Natural killer cell (primary cell): ENCODE measurements at places on chromosomes 2 and 18. TPM values are rescaled to one million over a fixed set of nuclear protein-coding genes. Genes with fewer than 3 reads are reported as not detected.

- no peak for DNase-seq
Observed at GRCh38 chr2:241892299-241893137, 23.0 kb downstream of the RTP5 start.

EVA1A gene
- not detected for total RNA-seq

DNA sequence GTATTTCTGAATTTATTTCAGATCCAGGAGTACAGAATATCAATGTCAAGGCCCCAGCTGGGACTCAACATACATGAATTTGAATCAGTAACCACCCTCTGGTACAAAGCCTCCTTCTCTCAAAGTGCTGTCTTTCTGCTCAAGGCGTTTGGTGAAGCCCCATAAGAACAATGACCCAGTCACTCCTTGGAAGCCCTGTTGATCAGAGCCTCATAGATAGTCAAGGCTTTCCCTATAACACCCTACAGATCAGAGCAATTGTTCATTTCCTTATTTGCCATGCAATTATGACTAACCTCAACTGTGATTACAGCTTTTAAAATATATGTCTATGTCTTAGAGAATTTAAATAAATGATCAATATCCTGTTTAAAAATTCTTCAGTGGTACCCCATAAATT, 159.1 kb upstream of the CREB1 start:
- DNase-seq, result no peak

LYPD1 gene
- not detected for total RNA-seq

DNA sequence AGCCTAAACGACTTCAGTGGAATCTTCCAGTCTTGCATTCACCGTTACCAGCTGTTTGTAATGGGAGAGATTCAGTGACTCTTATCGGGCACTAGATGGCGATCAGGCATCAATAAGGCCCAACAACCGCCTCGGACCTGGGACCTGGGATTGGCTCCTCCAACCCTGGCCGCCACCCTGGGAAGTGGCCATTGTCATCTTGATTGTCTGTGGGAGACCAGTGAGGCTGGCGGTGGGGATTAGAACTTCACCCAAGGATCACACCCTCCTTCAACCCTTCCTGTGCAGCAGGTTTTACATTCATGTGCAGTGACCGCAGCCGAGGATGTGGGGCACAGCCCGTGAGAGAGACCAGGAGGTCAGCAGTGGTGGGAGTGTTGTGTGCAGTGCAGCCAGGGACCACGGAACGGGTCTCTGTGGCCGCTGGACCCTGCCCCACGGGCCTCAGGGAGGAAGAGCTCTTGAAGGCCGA, 85.3 kb downstream of the SPP2 start:
- peak; percentile 41 for DNase-seq

GRCh38 chr2:66457545-66457944, 22.6 kb downstream of the MEIS1 start:
- DNase-seq, result no peak

AQP12A gene
- total RNA-seq, result not detected

DNA sequence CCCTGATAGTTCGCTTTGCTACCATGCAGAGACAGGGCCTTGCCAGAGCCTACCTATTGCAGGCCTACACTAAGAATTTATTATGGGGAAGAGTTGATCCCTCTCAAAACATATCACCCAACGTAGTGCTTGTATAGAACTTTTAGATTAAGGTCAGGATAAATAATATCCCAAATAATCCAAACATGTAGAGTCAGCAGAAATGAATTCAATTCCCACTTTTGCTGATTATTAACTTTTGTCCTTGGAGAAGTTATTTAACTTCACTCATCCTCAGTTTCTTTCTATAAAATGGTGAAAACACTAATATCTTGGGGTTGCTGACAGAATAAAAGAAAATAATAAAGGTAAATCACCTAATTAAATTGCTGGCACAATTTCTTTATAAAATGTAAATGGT, 294.1 kb downstream of the XIRP2 start:
- no peak for DNase-seq

DNA sequence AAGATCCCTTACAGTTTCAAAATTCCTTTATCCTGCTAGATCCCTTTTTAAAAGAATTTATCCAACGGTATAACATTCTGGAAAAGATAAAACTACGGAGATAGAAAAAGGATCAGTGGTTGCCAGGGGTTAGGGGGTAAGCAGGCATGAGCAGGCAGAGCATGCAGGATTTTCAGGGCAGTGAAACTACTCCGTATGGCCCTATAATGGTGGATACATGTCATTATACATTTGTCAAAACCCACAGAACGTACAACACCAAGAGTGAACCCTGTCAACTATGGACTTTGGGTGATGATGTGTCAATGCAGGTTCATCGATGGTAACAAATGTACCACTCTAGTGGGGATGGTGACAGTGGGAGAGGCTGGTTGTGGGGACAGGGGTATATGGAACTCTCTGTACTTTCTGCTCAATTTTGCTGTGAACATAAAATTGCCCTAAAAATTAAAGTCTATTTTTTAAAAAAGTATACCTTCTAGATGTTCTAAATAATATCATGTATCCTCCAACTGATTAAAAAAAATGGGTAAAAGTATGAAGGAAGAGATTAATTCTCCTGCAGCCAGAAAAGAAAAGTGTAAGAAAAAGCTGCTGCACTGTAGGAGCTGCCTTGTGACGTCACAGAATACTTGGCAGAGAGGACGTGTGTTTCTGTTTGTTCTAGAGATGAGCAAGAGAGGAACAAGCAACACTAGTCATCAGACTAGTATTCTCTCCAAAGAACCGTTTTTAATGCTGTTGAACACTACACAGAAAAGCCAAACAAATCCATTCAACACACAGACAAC, 23.6 kb downstream of the ANKRD44 start:
- peak; percentile 87 for DNase-seq

GRCh38 chr2:16671760-16672159, 6.1 kb upstream of the CYRIA start:
- DNase-seq, result no peak

ERFE gene
- total RNA-seq, result 0.33 TPM

MARCHF4 gene
- not detected for total RNA-seq

- DNase-seq, result no peak
Observed at GRCh38 chr2:12047761-12048160, 301.3 kb downstream of the LPIN1 start.

CNTNAP5 gene
- total RNA-seq, result not detected

PROKR1 gene
- total RNA-seq, result not detected

TMEM178A gene
- not detected for total RNA-seq

DNA sequence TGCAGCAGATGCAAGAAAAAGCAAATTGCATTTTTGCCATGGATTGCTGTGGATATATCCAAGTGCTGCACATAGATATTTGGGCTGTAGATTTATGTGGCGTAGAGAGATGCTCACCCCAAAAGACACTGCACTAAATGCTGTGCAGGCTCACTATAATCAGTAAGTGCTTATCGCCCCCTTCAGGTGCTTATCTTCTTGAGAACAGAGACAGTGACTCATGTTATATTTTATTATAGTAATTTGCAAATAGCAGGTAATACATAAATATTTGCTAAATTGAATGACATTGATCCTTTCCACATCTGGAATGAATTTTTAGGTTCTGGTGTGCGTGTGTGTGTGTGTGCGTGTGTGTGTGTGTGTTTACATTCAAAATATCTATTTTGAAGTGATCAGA, 36.8 kb upstream of the PLEKHM3 start:
- DNase-seq, result peak; percentile 48

IL1F10 gene
- total RNA-seq, result not detected

RAD51AP2 gene
- not detected for total RNA-seq

CFC1 gene
- total RNA-seq, result not detected

DNA sequence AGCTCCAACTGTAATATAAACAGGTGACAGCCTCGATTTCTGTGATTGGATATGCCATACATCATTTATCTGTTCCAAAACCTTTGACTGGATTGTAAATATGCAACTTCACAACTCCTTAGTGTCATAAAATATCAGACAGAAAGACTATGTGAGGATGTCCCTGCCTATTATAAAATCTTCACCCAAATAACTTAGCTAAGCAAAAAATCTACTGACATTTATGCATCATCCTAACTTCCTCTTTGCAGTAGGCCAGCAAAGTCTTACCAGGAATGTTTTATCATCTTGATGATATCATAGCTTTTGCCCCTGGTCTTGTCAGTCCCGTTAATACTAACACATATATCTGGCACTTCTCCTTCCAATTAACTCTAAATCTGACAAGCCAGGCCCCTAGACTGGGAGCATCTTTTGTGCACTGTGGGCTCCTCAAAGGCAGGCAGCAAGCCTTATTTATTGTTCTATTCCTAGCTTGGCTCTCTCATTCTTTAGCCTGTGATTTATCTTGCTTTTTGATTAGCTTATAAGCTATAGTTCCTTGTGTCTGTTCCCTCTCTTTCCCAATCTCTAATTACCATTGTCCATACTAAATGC, 356.5 kb upstream of the HNMT start:
- DNase-seq, result no peak

DNA sequence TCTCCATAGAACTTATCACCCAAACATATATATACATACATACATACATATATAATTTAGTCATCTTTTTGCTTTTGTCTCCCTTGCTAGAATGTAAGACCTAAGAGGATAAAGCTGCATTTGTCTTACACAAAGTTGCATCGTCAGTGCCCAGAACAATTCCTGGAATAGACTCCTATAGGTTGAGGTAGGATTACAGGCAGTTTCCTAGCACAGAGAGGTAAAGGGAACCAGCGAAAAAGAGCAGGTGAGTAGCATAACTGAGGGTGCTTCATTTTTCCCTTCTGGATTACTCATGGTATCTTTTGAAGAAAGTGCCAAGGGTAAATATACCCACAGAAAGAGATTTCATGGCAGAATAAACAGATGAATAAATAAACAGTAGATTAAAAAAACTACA, 68.1 kb upstream of the AMMECR1L start:
- DNase-seq, result no peak

- DNase-seq, result no peak
Observed at GRCh38 chr2:167401309-167401708, 513.0 kb downstream of the XIRP2 start.

CPO gene
- total RNA-seq, result not detected

DNA sequence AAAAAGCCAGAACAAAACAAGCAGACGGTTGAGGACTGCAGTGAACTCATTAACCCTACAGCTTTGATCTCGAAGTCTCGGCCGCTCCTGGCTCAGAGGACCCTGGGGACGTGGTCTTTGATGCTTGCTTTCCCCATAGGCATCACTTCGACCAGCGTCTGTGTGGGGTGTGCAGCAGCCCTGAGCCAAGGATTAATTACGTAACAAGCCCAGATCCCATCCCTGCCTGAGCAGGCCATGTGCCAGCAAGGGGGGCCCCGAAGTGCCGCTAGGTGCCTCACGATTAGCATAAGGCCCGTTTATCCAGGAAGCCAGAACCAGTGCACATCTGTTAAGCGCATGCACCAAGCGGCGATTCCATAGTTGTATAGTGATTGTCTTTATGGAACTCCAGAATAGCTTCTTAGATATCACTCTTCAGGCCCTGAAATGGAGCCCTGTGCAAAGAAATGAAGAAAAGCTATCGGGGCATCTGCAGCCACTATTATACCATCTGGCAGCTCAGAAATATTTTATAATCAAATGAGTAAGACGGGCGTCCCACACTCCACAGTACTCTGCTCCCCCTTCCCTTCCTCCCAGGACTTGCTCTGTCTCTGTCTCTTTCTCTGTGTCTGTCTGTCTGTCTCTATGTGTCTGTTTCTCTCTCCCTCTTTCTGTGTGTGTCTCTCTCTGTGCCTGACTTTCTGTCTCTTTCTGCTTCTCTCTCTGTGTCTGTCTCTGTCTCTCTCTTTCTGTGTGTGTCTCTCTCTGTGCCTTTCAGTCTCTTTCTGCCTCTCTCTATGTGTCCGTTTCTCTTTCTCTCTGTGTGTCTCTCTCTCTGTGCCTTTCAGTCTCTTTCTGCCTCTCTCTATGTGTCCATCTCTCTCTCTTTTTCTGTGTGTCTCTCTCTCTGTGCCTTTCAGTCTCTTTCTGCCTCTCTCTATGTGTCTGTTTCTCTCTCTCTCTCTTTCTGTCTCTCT, 41.7 kb downstream of the HPCAL1 start:
- no peak for DNase-seq

- DNase-seq, result peak; percentile 34
Observed at GRCh38 chr18:58180738-58181353, 136.8 kb downstream of the NEDD4L start.

DNA sequence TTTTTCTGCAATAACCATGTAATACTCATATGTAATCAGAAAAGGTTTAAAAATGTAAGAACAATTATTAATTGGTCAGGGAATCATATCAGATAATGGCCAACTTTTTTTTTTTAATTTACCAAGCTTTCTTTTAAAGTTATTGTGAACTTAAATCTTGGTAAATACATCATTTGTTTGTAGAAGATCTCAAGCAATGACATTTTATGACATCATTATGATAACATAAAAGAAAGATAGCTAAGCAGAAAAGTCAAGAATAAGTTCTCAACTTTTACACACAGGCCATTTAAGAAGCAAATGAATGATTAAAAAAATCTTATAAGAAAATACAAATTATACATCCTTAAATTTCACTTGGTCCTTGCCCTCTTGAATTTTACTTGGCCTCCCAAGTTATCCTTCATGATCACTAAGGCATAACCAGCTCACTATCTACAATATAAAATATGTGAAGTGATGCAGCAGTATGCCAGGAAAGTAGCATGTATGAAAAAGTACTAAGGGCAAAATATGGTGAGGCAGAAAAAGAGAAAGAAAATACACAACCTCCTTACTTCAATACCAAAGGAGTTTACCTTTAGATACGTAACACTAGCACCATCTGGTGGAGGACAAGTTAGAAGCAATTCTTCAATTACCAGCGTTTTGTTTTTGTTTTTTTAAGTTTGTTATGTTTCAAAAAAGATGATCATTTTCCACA, 116.6 kb downstream of the SRBD1 start:
- peak; percentile 69 for DNase-seq

IL1R2 gene
- total RNA-seq, result 0.66 TPM

DNA sequence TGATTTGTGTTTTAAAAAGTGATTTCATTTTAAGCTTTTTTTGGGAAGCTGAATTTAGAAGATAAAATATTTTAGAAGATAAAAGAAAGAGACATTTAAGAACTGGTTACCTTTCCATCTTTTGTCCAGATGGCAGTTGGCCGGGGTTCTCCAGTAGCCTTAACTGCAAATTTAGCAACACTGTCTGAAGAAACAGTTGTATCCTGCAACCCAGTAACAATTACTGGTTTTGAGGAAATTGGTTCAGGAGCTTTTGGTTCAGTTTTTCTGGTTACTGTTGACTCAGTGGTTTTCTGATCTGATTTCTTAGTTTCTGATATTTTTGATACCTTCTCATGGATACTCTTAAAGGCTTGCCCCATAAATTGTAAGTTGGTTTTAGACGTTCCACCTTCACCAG, 49.9 kb downstream of the PLEKHA3 start:
- DNase-seq, result no peak
